ENCODE measurements at places on chromosomes 16 and 17.
A peak's percentile ranks its signal among the peaks of the same experiment; 100 is the strongest.

DNA sequence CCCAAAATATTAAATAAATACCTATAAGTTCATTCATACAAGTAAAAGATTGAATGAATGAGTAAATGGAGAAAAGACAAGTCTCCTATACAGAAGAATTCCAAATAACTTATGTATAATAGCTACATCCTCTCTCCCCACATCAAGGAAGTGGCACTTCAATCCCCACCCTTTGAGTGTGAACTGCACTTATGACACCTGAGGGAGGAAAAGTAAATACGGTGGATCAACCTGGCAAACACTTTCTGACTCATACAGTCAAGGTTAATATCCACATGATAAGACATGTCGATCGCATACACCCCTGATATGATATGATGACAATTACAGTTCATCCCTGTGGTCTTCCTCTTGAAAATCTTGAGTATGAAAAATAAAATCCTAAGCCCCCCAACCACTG lies 18.0 kb downstream of the SLFN12L start:
- no peak for DNase-seq

DNA sequence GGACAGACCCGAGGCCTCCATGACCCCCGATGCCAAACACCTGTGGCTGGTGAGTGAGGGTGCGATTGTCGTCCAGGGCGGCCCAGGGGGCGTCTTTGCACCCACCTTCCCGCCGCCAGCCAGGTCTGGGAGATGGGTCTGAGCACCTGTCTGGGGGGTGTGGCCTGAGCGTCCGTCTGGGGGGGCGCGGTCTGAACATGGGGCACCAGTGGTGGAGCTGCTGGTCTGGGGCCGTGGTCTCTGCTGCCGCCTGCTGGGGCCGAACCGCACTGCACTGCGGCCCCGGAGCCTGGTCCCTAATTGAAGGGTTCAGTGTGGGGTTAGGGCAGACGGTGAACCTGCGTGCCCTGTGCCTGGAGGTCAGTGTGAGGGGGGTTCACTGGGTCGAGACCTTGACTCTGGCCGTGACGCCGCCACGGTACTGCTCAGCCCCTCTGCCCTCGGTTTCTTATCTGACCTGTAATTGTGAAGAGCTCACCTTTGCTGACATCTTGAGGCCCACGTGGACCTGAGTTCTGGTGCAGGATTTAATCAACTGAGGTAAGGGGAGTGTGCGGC lies 12.6 kb upstream of the TCF25 start:
- peak; percentile 51 for DNase-seq

DNA sequence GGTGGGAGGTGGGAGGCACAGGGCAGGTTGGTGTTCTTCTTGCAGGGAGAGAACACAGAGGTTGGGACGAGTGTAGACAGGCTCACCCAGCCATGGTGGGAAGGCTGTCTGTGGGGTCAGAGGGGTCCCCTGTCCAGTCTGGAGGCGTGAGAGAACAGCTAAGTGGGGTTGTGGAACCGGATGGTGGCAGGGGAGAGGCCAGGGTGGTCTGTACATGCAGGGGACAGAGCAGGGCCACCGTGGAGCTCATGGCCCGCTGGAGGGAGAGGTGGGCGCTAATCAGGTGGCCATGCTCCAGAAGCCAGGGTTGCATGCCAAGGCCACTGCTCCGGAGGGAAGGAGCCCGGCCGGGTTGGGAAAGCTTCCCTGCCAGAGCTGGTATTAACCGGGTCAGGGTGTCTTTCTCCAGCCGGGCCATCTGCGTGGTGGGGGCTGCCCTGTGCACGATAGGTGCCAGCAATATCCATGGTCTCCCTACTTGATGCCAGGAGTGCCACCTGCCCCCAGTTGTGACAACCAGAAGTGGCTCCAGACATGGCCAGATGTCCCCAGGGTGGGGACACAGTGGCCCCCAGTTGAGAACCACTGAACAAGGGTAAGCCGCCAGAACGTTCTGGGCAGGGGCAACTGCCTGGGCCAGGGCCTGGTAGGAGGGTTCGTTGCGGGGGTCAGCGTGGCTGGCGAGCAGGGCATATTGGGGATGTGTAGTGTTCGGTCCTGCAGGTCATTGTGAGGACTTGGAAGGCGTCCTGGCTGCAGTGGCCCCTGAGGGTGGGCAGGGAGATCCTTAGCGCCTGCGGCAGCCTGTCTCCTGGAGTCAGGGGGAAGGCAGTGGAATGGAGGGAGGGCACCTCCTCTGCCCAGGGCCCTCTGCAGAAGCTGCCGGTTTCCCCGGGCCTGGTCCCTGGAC lies 5.1 kb downstream of the SNN start:
- DNase-seq = no peak

DNA sequence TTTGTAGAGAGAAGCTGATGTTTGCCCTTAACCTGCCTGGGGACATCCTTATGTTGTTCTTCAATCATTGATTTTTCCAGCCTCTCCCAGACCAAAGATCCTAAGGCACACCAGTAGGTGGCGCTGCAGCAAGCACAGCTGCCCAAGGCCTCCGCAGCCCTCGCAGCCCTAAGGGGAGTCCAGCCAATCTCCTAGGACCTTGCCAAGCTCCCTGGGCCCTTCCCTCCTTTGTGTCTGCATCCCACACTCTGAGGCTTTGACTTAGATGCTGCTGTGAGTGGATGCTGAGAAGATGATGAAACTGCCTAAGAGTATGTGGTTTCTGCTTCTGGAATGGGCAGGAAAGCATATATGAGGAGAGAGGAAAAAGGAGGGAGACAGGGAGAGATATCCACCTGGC lies 47.1 kb downstream of the SPACA3 start:
- DNase-seq = no peak

GRCh38 chr16:27190316-27190871 lies 12.9 kb upstream of the KDM8 start:
- no peak for DNase-seq

DNA sequence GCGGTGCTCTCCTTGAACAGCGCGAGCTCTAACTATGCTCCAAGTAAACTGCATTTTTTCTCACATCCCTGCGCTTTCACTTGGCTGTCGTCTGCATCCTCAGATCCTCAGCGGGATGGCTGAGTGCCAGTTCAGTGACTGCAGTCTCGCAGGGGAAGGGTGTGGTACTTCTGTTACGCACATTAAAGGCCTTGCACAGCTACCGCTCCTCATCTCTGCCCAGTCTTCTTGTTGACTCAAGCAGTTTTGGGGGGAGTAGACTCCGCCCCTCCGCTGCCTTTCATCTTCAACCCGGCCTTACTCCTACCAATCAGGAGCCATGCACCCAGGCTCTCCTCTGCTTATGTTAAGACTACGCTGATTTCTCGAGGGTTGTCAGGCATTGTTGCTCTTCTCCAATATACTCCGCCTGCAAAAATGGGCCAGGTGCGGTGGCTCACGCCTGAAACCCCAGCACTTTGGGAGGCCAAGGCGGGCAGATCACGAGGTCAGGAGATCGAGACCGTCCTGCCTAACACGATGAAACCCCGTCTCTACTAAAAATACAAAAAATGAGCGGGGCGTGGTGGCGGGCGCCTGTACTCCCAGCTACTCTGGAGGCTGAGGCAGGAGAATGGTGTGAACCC lies 10.0 kb downstream of the ATP5PD start:
- no peak for DNase-seq

- DNase-seq = no peak
Observed at GRCh38 chr17:43736389-43736788, 22.2 kb downstream of the SOST start.

DNA sequence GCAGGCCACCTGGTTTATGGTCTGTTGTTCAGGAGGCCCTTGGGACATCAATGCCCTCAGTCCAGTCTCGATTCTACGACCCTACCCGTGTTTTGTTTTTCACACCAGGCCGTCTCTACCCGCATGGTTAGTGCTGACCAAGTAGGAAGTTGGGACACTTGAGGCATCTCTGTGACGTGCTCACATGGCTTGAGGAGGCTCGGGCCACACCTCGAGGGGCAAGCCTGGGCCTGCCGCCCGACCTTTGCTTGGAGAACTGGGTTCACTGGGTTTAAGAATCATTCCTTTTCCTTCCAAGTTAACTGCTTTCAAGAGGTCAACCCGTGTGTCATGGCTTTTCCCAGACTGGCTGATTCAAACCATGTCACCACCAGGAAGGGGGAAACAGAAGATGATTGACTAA lies 86.8 kb downstream of the CMIP start:
- no peak for DNase-seq

DNA sequence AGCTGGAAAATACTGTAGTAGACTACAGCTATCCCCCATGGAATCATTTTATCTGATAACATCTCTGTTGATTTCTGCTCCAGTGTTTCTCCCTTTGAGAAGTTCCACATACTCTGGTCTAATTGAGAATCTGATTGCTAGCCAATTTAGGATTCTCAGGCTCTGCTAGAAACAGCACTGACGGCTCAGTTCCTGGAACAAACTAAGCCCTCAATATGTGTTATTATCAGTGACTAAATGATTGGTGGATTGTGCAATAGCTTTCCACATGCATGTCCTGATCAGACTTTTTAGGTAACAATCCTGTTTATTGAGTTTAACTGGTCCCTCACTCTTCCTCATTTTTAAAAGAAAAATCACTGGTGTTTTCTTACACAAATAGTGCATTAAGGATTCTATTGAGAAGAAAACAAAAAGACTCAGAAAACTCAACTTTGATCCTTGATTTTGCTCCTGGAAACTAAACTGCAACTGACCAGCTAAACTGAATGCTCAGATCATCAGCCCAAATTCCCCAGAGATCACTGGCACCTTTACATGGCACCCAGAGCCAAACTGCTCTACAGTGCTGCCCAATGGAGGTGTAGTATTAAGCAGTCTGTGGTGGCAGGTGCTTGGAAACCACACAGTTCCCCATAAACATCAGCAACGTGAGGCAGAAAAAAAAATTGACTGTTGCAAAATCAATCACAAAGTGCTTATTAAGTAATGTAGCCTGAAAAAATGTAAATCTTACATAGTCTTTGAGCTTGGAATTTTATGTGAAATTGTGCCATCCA lies 423.7 kb downstream of the TOX3 start:
- DNase-seq = no peak

DNA sequence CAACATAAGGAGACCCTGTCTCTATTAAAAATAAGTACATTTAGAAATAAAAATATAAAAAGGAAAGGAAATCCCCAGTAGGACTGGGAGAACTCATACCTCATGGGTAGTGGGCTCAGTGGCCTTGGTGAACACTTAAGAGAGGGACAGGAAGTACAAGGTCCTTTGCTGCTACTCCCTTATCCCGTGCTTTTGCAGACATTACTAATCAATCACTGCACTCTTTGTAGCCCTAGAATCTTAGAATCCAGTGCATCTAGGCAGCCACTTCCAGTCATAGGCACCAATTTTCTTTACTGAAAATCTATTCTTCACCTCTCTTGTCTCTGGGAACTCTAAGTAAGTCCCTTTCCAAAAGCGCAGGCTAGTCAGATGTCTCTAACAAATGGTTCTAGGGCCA lies 183.1 kb downstream of the SNX29 start:
- no peak for DNase-seq

DNA sequence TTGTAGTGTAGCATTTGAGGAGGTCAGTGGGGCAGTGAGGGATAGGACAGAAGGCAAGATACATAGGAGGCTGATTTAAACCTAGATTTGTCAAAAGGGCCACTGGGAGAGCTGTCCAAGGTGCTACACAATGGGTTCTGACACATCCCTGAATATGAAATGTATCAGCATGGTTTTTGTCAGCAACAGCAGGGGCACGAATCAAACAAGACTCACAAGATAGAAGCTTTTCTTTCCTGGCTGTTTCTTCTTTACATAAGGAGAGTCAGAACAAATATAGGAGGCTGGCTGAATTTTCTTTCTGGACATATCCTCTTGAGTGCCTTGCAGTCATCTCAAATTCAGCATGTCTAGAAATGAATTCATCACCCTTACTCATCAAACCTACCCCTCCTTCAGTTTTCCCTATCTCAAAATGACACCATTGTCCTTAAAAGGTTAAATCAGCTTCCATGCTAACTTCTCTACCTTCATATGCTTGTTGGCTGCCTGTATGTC lies 130.5 kb downstream of the NPIPB5 start:
- no peak for DNase-seq

DNA sequence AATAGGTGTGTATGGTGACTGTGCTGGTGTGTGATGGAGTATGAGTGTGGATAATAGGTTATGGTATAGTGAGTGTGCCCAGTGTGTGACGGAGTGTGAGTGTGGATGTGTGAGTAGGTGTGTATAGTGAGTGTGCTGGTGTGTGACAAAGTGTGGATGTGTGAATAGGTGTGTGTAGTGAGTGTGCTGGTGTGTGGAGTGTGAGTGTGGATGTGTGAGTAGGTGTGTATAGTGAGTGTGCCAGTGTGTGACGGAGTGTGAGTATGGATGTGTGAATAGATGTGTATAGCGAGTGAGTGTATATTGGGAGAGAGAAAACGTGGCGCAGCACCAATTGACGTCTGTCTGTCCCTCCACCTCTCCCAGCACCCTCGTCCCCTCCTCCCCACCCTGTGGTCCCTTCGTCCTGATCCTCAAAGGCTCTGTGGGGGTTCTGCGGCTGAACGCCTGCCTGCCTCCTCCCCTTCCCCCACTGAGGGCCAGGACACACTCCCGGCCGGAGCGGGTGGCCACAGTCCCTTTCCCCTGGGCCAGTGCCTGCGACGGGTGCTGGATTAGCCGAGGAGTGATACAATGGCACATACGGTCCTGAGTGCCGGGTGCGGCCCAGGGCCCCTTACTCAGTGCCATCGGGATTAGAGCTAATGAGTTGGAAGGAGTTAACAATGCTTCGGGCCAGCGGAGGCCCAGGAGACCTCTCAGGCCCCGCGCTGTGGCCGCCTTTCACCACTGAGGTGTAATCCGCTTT lies 160.0 kb downstream of the MRM1 start:
- no peak for DNase-seq

GRCh38 chr16:84095466-84095865 lies 21.3 kb downstream of the MBTPS1 start:
- no peak for DNase-seq

DNA sequence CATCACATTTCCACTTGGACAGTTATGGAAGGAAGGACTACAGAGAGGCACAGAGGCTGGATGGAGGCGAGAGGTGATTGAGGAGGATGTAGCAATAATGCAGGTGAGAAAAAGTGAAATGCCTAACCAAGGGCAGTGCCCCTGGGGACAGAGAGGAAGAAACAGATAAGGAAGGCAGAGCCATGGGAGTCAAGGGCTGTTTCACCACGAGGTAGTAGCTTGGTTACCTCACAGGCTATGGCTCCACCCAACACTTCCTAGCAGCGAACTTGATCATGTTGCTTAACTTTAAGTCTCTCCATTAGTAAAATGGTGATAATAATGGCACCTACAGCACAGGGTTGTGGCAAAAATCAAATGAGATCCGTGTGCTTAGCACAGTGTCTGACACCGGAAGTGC lies 83.9 kb downstream of the YPEL2 start:
- DNase-seq = no peak

DNA sequence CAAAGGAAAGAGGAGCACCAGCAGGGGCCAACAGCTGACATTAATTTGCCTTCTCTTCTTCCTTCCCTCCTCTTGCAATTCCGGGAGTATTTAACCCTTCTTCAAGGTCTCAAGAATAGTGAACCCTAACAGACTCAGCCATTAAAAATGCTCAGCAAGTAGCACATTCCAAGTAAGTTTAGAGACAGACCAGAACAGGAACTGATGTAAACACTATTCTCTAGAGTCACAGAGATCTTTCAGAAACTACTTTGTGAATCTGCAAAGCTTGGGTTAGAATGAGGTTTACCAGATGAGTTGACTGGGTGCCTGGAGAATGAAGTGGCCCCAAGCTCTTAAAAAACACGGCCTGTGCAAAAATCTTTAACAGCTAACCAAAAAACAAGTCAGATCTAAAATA lies 50.9 kb downstream of the TEX2 start:
- no peak for DNase-seq
